ENCODE measurements at places on chromosomes 6 and 20. TPM values are rescaled to one million over a fixed set of nuclear protein-coding genes. Genes with fewer than 3 reads are reported as not detected.

The TAGAP gene
- 60.3 TPM for total RNA-seq

The MLIP gene
- total RNA-seq, result not detected

The DHX35 gene
- 8.8 TPM for total RNA-seq

The STX11 gene
- 14.5 TPM for total RNA-seq

The EPM2A gene
- total RNA-seq, result 5.7 TPM

The NTSR1 gene
- total RNA-seq, result 1.5 TPM

The ADGB gene
- total RNA-seq, result not detected

The LST1 gene
- total RNA-seq, result 33.3 TPM

The KCNK16 gene
- not detected for total RNA-seq

The ARFGEF3 gene
- 0.06 TPM for total RNA-seq

The AVP gene
- total RNA-seq, result not detected

The SGK2 gene
- 0.37 TPM for total RNA-seq

The RIPOR2 gene
- 287 TPM for total RNA-seq

The TCP11 gene
- not detected for total RNA-seq

The SLC2A10 gene
- not detected for total RNA-seq

The MMP24 gene
- total RNA-seq, result not detected

The ARMH2 gene
- 1.8 TPM for total RNA-seq

The CTSZ gene
- 48.2 TPM for total RNA-seq

The ATP6V1G2 gene
- 3.6 TPM for total RNA-seq

The PLCB4 gene
- total RNA-seq, result not detected

The MUC22 gene
- total RNA-seq, result not detected

The ENTPD6 gene
- 45.6 TPM for total RNA-seq

The SLPI gene
- 0.37 TPM for total RNA-seq

The C6orf132 gene
- not detected for total RNA-seq

The MATN4 gene
- 0.25 TPM for total RNA-seq

The SYNDIG1 gene
- not detected for total RNA-seq

The LY6G6F gene
- not detected for total RNA-seq
